ENCODE measurements at places on chromosomes 6 and 20.

DNA sequence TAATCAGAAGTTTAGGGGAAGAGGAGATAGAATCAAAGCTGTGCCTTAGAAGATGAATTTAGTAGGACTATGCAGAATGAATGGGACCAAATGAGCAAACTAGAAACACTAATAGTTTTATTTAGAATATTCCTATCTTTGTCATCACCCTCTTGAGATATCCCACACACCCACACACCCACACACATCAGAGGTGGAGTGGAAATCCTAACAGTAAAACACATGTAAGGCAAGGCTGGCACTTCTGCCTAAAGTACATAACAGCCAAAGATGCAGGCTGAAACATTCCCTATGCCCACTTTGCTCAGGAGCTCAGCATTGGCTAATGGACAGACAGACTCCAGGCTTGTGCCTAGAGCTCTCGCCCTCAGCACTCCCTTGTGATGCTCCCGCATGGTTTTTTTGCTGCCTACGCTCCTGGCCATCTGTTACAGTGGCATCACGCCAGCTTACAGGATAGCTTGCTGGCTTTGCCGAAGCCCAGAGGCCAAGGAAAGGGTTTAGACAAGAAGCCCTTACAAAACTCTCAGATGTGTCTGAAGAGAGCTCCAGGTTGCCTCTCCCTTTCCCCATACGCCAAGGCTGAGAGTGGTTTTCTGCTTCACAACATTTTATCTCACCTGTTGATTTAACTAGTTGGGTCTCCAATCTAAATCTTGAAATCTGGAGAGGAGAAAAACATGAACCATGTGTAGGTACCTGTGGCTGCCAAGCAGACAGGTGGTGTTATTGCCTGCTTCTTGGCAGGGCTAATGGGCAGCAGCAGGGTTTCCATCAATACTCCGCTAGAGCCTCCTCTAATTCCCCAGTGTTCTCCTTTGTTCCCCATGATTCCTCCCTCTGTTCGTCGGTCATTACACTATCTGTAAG lies 282.6 kb upstream of the ID4 start:
- DNase-seq: no peak

- no peak for DNase-seq
Observed at GRCh38 chr6:40933864-40934263, 105.2 kb downstream of the UNC5CL start.

DNA sequence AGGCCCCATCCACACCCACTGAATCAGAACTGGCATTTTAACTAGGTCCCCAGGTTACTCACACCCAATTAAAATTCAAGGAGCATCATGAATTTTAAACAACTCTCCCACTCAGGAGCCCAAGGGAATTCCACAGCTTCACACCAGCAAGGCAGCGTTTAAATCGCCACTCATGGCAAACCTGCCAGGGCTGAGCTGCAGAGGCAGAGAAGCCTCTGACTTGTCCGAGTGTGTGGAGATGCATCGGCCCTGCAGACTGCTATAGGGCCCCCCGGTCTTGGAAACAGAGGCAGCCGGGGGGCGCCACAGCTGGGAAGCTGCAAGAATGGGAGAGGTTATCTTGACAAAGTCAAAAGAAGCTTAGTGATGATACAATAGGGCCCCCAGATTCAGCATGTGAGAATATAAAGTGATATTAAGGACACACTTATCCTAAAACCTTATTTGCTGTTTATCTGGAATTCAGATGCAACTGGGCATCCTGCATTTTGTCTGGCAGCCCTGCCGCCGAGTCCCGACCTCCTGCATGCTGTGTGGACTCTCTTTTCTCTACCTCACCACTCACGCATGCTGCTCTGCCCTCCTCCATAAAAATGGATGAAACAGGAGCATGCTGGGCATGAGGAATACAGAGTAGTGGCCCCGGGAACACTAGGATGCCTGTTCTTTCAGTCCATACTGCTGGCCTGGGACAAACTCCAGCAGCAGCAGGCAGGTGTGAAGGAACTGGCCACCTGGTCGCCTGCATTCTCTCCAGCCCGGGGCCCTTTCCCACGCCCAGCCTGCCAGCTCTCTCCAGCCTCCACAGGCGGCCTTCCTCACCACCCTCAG lies 126.1 kb downstream of the PXDC1 start:
- no peak for DNase-seq

DNA sequence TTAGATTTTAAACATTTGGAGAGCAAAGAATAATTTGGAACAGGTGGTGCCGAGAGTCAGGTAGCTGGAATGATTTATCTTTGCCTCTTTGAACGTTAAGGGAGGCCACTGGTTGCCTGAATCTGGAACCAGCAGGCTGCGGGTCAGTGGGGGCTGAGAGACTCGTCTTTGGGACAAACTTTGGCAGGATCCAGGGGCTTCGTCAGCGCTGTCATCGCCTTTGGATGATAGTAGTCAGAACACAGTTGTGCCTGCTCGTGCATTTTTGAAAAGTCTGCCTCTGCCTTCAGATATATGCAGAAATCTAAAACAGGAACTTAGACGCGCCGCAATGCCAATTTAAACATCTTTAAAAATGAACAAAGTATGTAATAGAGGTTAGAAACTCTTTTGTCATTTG lies 5.0 kb downstream of the EYA2 start:
- DNase-seq: no peak

- no peak for DNase-seq
Observed at GRCh38 chr6:160861824-160862223, 129.7 kb upstream of the MAP3K4 start.

DNA sequence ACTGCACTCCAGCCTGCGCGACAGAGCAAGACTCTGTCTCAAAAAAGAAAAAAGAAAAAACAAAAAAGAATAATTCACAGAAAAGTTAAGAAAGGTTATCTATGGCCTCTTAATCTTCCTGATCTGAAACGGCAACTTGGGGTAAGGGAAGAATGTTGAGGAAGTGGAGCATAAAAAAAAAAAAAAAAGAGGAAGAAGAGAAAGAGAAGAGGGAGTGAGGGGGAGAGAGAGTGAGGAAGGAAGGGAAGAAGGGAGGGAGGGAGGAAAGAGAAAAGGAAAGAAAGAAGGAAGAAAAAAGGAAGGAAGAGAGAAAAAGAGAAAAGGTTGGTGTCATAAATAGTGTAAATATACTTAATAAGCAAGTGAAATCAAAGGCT lies 68.9 kb upstream of the NCOA3 start:
- DNase-seq: no peak

GRCh38 chr6:43120944-43121913 lies 45.1 kb downstream of the PTK7 start:
- no peak for DNase-seq

GRCh38 chr6:162125659-162126058 lies 601.9 kb downstream of the PRKN start:
- DNase-seq: no peak

Measured in CD4-positive, alpha-beta T cell treated with Interferon alpha-2 for 1 hour (primary cell).